ENCODE measurements at places on chromosomes 2 and 18.

DNA sequence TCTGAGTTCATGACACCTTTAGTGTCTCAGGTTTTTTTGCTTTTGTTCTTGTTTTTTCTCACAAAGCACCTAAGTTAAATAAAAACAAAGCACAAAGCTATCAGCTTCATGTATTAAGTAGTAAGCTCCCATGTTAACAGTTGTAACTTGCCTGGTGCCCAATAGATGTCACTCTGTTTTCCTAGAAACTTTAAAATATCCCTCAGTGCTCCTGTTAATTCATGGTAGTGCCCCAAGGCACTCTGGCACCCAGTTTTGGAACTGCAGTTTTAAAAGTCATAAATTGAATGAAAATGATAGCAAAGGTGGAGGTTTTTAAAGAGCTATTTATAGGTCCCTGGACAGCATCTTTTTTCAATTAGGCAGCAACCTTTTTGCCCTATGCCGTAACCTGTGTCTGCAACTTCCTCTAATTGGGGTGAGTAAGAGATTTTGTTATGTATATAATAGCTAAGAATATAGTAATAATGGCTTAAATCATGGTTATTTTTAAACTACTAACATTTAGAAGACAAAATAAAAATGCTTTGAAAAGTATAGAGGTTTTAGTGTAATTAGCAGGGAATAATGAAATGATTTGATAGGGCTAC, 555.0 kb upstream of the TMEFF2 start:
- no peak for DNase-seq

- no peak for DNase-seq
Measured at GRCh38 chr2:222724208-222724607, 52.8 kb downstream of the MOGAT1 start.

DNA sequence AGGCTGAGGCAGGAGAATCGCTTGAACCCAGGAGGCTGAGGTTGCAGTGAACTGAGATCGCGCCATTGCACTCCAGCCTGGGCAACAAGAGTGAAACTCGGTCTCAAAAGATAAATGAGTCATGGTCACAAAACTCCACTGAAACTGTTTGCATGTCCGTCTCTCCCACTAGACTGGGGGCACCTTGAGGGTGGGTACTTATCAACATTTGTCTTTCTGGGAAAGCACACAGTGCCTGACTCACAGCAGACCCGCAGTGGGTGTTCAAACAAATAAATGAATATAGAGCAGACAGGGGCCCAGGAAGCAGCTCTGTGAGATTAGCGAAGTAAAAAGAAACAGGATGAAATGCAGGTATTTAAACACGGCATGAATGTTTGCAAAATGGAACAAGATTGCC, 211.1 kb upstream of the GATA6 start:
- DNase-seq: no peak

GRCh38 chr2:143390171-143390570, 261.0 kb downstream of the ARHGAP15 start:
- no peak for DNase-seq
